Stimulated activated CD8-positive, alpha-beta memory T cell treated with anti-CD3 and anti-CD28 coated beads, Interleukin-4, amount 100 ng/mL, for 24 hours (primary cell): ENCODE measurements at places on chromosomes 3 and 15.

DNA sequence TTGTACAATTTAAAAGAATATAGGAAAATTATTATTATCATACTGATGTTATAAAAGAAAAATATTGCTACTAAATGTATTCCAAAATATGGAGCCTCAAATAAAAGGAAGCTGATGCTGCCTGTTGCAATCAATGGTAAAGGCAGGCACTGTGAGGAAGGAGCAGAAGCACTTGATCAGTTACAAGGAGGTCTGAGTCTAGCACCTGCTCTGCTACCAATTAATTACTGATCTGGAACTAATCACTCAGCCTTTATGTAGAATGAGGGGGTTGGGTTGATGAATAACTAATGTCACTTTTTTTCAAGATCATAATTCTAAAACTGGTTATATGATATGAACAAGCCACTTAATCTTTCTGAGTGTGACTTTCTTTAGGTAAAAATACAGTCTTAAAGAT, 5.5 kb downstream of the ADGRG7 start:
- no peak for DNase-seq

- no peak for DNase-seq
Observed at GRCh38 chr3:96354106-96354505, 460.3 kb upstream of the EPHA6 start.

DNA sequence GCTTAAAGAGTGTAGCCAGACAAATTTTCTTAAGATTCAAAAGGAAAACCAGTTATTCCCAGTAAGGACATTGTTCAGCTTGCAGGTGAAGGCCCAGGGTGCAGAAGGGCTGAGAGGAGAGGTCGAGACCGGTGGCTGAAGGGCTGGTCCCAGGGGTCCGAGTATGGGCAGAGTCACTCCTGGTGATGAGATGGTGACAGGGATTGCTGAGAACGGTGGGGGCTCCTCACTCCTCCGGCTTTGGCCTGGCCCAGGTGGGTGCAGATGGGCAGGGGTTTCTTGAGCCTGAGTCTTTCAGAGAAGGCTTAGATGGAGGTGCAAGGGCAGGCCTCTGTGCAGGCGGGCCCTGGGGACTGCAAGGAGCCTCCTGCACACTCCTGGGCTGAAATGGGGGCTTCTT, 56.2 kb downstream of the ZNF445 start:
- DNase-seq: no peak

GRCh38 chr3:57923101-57923500, 85.1 kb upstream of the FLNB start:
- no peak for DNase-seq

GRCh38 chr3:196782511-196782910, 42.9 kb downstream of the PAK2 start:
- DNase-seq: no peak

GRCh38 chr3:153169793-153170383, 7.9 kb downstream of the RAP2B start:
- DNase-seq: no peak

- DNase-seq: no peak
Observed at GRCh38 chr15:27844018-27844666, 255.0 kb downstream of the OCA2 start.

- DNase-seq: no peak
Observed at GRCh38 chr3:13951184-13951583, 71.3 kb upstream of the WNT7A start.

- DNase-seq: no peak
Observed at GRCh38 chr3:133294253-133294652, 105.6 kb upstream of the BFSP2 start.
